ENCODE measurements at places on chromosomes 1 and 21.

- DNase-seq, result no peak
Observed at GRCh38 chr1:233582439-233582838, 31.5 kb upstream of the KCNK1 start.

DNA sequence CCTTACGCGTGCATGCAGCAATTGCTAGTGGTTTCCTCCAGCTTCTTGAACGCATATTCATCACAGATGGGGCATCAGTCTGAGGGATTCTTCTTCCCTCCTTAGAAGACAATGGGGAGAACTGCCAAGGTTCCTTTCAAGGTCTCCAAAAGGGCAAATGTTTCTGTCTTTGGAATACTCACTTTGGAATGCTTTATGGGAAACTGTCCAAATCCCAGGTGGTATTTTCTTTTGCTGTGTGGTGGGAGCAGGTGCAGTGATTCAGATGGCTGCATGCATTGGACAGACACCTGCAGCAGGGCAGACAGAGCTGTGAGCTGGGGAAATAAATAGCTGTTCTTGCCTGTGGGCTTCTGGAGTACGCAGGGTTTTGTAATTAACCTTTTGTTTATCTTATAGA is 40.5 kb downstream of the URB2 start:
- no peak for DNase-seq

DNA sequence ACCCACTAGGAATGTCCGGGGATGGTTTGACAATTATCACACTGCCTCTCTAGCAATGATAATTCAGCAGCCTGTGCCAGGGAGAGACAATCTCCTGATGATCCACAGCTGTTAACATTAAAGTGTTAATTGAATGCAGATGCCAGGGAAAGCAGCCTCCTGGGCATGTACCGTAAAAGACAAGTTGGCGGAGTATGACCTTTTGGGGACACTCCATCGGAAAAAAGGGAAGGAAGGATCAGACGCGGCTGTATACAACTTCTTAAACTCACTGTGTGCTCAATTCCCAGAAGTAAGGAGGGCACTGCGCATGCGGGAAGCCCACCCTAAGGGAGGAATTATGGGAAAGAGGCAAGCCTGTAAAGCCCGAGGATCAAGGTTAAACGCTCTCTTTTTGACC is 62.6 kb downstream of the MAP3K7CL start:
- DNase-seq, result no peak

DNA sequence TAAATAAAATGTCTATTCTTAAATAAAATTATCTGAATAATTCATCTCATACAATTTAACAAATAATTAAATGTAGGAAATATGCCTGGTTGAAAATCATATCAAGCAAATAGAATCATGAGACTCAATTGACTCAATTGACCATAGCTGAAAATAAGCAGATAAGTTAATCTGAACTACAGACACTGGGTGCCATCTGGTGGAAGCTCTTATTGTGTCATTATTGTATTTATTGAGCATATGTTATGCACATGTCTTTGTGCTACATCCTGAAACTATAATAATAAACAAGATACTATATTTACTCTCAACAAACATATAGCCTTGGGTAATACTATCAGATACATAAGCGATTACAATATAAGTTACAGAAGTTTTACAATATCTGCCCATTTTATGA is 41.0 kb downstream of the BRINP3 start:
- no peak for DNase-seq

DNA sequence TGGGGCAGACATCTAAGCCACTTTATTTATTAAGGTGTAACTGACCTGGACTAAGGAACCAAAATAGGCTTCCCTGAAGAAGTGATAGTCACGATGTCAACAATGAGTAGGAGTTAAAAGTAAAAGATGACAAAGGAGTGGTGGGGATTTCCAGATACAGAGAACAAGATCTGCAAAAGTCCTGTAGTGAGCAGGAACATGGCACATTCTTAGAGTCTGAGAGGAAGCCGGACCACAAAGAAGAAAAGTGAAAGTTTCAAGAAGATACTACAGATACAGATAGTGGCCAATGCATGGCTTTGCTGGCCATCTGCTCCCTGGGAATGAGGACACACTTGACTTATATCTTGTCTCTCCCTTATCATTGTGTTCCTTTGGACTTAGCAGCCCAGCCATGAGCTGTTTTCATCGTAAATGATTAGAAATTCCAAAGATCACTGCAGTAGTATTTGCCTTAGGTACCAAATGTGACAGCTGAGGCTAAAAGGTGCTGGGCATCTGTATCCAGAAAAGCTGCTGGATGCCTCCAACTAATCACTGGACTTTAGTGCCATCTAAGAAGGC is 302.4 kb upstream of the NR5A2 start:
- no peak for DNase-seq

GRCh38 chr1:156212833-156213643 is at the start of gene PMF1:
PMF1 (plus strand) TSS chr1:156213007; CDS start chr1:156213016, 9 bp downstream.
- peak; percentile 81 for DNase-seq

DNA sequence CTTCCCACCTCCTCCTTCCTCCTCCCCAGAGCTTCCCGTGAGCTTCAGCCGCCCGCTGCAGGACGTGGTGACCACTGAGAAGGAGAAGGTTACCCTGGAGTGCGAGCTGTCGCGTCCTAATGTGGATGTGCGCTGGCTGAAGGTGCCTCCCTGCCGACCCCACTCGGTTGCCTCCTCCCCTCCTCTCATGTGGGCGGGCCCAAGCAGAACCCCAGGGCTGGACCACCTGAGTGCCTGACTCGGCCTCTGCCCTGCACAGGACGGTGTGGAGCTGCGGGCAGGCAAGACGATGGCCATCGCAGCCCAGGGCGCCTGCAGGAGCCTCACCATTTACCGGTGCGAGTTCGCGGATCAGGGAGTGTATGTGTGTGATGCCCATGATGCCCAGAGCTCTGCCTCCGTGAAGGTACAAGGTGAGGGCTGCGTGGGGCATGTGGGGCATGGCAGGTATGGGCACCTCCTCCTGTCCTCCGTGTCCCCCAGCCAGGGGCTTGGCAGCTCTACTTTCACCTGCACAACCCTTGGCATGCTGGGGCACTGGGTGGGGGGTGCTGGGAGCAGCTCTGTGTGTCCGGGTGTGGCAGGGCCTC is 69.2 kb downstream of the OBSCN start:
- DNase-seq, result no peak

DNA sequence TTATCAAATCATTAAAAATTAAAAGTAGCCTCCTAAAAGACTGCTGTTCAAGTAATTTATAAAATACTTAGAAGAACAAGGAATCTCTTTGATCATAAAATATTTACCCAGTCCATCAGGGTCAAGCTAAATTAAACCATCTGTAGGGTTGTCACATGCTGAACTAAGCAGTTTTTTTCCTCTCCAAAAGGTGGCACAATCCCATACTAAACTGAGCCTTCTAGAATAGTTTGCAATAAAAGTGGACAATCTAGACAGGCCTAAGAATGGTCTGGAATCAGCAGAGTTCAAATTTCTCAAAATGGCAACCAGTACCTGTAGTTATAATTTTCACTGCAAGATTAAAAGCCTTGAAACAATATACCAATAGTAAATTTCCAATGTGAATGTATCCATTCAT is 194.8 kb downstream of the EIF4G3 start:
- DNase-seq, result no peak

DNA sequence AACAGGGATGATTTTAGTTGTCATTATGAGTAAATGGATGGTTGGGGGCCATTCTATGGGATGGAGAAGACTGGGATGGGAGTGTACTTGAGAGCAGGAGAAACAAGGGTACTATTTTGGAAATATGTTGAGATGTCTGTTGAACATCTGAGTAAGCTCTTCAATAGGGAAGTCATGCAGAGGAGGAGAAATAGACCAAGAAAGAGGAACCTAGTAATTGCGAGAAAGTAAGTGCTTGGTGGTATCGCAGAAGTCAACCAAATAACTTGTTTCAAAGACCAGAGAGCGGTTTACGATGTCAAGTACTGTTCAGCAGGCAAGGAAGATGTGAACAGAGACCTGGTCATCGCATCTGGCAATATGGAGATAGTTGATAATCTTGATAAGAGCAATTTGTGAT is 22.4 kb upstream of the CHRM3 start:
- no peak for DNase-seq

DNA sequence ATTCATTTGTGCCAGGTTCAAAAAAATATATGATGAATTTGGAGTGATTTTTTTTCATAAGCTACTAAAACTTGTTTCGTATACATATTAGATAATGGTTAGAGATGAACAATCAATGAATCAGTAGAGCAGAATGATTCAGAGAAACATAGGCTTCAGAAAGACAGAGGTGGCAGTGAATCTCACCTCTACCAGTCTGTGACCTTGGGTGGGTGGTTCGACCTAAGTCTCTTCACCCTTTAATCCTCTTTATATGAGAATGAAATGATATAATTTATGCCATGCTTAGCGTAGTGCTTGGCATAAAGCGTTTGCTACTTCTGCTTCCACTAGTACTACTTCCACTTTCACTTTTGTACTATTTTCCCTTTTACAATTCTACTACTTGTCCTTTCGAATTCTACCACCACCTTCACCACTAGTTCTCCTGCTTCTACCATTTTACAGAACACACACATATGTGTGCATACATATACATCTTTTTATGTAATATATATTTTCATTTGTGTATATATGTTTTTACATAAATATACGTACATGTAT is 45.1 kb downstream of the FYB2 start:
- no peak for DNase-seq

GRCh38 chr1:63912643-63913042 is 138.8 kb downstream of the ROR1 start:
- DNase-seq, result no peak
